Esophagus mucosa (tissue), 1 donor: ENCODE measurements at places on chromosomes 4 and X. TPM values are rescaled to one million over a fixed set of nuclear protein-coding genes. Genes with fewer than 3 reads are reported as not detected.
A peak's percentile ranks its signal among the peaks of the same experiment; 100 is the strongest.

GRCh38 chr4:79904331-79904730 lies 168.7 kb downstream of the ANTXR2 start:
- ATAC-seq = no peak

GRCh38 chr4:138162259-138162658 lies 79.9 kb downstream of the SLC7A11 start:
- peak; percentile 46 for ATAC-seq

DNA sequence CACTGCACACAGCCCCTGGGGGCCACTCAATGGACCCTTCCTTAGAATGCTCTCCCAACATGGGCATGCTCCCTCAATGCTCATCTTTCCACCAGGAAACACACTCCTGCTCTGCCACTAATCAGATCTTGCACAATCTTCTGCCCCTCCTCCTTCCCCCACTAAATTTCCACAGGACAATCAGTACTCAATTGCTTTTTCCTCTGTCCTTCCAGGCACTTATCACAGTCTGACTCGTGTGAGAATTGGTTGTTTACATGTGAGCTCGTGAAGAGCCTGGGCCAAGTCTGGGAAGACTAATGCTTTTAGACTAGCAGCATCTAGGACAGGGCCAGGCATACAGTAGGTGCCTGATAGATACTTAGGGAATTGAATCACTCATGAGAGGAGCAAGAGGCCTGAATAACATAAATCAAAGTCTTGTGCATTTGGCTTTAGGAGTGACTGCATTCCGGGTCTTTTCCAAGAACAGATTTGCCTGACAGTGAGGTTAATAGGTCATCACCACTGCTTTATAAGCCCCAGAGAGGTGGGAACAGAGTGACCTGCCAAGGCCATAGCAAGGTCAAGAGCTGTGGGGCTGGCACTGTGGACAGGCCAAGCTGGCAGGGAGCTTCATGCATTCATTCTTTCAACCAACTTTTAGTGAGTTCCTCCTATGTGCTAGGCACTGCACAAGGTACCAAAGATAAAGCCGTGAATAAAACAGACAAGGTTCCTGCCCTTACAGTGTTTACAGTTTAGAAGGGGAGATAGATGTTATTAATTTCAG lies 55.0 kb downstream of the PRPS1 start:
- no peak for ATAC-seq

DNA sequence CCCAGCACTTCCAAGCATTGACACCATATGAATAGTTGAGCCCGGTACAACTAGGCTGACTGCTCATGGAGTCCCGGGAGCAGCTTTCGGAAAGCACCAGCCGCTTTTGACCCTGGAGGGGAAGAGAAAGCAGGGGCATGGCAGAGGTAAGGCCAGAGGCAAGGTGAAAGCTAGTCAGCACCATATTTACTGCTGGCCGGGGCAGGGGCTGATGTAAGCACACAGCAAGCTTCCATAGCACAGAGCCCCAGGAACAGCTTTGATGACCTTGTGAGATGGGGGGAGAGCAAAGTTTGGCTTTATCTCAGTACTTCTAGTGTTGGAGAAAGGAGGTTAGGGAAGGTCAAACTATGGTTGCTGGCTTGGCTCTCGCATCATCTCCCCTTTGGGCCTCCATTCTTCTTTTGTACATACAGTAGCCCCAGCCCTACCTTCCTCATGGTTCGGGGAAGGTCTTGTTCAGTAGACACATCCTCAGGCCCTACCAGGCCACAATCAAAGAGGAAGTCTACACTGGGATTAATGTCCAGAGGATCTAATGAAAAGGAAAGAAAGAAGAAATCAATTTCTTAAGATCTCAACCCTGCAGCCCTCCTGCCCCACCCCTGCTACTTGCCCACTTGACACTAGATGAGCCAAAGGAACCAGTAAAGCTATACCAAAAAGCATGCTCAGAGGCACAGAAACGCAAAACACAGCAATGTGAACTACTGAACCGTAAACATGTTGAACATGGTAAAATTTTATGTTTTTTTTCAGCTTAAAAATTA lies 9.4 kb downstream of the ZMYM3 start:
- ATAC-seq = no peak

DNA sequence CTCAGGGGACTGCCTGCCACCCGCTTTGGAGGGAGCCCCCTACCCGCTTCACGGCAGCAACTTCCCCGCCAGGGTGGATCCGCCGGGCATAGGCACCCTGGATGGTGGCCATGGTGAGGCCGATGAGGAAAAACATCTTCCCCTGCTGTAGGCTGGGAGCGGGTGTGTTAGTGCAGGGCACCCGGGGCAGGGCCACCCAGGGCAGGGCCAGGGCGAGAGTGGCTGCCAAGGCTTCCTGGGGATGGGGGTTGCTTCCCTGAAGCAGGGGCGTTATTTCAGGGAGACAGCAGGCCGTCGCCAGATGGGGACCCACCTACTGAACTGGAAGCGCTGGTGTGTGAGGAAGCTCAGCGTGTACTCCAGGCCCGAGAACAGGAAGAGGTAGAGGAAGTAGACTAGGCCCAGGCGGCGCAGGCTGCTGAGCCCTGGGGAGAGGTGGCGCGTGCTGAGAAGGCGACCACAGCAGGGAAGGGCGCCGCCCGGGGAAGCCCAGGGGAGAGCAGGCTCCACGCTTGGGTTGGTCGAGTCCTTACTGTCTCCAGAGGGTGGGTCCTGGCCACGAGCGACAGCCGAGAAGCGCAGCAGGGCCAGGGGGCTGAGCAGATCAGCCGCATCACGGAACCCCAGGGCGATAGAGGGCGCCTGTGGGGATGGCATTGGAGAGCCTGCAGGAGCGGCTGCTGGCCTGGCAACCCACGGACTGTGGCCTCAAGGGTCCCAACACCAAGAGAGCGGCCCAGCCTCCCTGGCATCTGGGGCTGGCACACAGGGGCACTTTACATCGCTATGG lies 31.5 kb downstream of the NOP14 start:
- ATAC-seq = peak; percentile 3

DNA sequence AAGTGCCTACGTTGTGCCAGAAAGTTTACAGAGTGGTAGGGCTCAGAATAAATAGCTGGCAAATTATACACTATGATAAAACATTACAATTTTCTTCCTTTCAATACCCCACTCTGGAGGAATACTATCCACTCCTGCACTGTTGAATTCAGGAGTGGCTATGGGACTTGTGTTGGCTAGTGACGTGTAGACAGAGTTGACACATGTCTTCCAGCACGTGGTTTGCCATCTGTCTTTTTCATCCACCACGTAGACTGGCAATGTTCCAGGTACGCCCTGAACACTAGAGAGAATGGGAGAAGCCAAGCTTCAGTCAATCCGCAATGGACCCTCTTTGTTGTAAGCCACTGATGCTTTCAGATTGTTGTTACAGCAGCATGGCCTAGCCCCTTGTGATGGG lies 168.8 kb upstream of the RBPJ start:
- ATAC-seq = no peak

GRCh38 chr4:166991006-166991561 lies 243.2 kb downstream of the SPOCK3 start:
- ATAC-seq = no peak

GRCh38 chrX:139382529-139382928 lies 148.0 kb upstream of the F9 start:
- ATAC-seq = no peak

DNA sequence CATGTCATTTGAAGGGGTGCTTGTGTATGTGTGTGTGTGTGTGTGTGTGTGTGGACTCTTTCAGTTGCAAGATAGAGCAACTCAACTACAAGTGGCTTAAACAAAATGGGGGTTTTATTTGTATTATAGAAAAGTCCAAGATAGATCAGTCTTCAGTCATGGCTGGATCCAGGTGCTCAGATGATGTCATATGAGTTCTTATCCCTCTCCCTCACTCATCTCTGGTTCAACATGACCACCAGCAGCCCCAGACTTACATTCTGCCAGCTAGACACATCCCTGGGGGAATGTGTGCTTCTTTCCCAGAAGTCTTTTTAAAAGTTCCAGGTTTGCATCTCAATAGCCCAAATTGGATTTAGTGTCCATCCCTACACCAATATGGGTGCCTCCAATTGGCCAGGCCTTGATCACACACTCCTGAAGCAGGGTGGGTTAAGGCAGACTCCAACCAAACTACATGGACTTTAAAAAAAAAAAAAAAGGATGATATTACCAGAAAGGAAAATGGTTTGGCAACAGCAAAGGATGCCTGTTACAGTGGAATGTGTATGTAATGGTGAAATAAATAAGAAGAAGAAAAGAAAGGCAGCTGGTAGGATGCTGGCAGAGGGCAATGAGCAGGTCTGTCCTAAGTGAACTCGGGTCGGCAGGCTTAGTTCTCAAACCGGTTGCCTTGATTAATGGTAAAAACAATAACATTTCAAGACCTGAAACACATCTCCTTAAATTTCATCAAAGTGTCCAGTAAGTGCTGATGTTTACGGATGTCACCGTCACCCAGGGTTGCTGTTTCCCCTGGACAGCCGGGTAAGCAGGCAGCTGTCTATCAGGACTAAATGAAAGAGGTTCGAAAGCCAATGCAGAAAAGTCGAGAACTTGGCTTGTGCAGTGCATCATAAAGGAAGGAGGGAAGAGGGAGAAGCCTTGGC lies 107.7 kb downstream of the SMIM20 start:
- ATAC-seq = no peak

GRCh38 chr4:163535657-163536056 lies 41.2 kb downstream of the TMA16 start:
- no peak for ATAC-seq

- no peak for ATAC-seq
These were observed 11.3 kb downstream of the PPA2 start for GRCh38 chr4:105462576-105462975.

GRCh38 chr4:57075367-57075766 lies 34.8 kb downstream of the IGFBP7 start:
- ATAC-seq = no peak

- ATAC-seq = peak; percentile 52
These were observed 162.8 kb downstream of the NHS start for GRCh38 chrX:17537723-17538243.

GRCh38 chr4:98612318-98613250 lies 45.8 kb downstream of the TSPAN5 start:
- peak; percentile 20 for ATAC-seq

DNA sequence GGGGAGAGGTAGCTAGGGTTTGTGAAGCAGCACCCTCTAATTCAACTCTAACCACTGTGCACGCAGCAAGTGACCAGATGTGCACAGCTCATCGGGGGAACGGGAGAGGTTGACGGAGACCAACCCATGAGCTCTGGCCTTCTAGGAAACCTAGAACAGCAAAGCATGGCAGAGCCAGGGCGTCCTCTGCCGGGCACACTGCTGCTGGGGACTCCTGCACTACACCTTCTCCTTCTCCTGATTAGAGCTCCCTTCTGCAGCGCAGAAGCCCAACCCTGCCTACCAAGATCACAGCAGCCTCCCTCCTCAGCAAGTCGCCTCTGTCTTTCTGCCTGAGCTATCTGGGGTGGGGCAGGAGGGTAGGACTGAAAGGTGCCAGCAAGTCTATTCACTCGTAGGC lies 252.3 kb upstream of the PSAPL1 start:
- no peak for ATAC-seq

DNA sequence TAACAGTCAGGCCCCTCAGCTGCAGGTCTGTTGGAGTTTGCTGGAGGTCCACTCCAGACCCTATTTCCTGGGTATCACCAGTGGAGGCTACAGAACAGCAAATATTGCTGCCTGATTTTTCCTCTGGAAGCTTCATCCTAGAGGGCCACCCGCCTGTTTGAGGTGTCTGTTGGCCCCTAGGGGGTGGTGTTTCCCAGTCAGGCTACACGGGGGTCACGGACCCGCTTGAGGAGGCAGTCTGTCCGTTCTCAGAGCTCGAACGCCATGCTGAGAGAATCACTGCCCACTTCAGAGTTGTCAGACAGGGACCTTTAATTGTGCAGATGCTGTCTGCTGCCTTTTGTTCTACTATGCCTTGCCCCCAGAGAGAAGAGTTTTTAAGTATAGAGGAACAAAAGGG lies 160.8 kb downstream of the DKK2 start:
- ATAC-seq = no peak

DNA sequence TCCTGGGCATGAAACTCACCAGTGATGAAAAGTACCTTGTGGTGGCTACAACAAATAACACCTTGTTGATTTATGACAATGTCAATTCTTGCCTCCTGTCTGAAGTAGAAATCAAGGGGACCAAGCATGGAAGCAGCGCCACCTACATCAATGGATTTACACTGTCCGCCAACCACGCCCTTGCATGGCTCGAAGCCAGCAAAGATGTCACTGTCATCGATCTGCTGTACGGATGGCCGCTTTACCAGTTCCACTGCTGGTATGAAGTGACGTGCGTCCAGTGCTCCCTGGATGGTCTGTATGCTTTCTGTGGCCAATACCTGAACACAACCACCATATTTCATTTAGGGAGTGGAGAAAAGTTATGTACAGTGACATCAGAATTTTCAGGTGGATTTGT lies 200.5 kb downstream of the NWD2 start:
- no peak for ATAC-seq

GRCh38 chr4:4574052-4574451 lies 32.2 kb upstream of the STX18 start:
- ATAC-seq = no peak

GRCh38 chrX:19964017-19964710 lies 26.7 kb downstream of the BCLAF3 start:
- peak; percentile 32 for ATAC-seq

DNA sequence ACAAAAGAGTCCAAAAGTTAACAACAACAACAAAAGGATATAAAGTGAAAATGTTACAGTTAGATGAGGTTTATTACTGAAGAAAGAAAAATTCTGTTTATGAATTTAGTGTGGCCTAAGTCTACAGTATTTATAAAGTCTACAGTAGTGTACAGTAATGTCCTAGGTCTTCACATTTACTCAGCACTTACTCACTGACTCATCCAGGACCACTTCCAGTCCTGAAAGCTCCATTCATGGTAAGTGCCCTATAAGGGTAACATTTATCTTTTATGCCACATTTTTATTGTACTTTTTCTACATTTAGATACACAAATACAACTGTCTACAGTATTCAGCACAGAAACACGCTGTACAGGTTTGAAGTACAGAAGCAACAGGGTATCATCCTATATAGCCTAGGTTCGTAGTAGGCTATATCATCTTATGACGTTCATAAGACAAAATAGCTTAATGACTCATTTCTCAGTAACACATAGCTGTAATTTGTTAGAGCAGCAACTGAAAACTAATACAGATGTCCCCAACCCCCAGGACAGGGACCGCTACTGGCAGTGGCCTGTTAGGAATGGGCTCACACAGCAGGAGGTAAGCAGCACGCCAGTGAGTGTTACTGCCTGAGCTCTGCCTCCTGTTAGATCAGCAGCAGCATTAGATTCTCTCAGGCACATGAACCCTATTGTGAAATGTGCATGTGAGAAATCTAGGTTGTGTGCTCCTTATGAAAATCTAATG lies 61.3 kb downstream of the CENPC start:
- ATAC-seq = no peak

SPIN2A gene
- total RNA-seq = not detected

CXCL11 gene
- total RNA-seq = 0.24 TPM

TRAM1L1 gene
- total RNA-seq = 0.36 TPM

IL13RA1 gene
- total RNA-seq = 82.2 TPM

ATRX gene
- total RNA-seq = 34.2 TPM

NELFA gene
- total RNA-seq = 25.8 TPM
